ENCODE measurements at places on chromosomes 12 and 14.

DNA sequence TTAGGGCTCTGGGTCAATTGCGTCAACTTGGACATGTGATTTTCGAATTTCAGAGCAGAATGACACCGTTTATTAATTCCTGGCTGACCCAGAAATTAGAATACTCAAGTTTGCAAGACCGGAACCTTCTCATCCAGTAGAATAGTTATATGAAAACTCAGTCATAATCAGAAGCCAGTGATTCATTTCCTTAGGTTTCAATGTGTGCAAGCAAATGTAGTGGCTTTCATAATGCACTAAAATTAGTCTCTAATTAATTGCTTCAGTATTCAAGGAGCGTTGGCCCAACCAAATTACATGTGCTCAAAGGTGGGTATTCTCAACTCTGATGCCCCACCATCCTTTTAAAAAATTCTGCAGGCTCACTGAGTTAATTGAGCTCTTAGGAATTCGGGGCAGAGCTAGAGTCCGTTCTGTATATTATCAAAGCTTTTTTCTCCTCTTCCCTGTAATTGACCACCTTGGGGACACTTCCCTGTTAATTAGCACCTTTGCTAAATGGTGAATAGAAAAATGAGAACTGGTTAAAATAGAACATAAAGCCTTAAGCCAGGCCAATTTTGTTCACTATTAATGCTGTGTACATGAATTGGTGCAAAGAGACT is 55.4 kb downstream of the DAO start:
- no peak for DNase-seq

DNA sequence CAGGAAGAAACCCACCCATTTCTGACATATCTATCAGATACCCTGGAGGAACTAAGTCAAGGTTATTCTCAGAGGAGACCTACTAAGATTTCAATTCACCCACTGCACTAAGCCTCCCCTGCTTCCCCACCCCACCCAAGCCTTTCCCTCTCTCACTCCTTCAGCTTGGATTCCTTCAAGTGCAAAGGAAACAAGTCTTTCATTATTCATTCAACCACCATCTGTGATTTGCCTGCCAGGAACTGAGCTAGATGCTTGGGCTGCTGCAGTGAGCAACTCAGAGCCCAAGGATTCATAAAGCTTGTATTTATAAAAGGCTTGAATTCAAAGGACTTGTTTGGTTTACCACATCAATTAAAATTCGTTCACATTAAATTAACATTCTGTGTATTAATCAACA is 161.3 kb downstream of the GXYLT1 start:
- no peak for DNase-seq

GRCh38 chr12:106645074-106645421 is 62.2 kb downstream of the RFX4 start:
- no peak for DNase-seq

GRCh38 chr12:18145924-18146323 is 55.9 kb upstream of the RERGL start:
- no peak for DNase-seq

GRCh38 chr12:11885261-11886038 is 185.3 kb upstream of the BCL2L14 start:
- no peak for DNase-seq

DNA sequence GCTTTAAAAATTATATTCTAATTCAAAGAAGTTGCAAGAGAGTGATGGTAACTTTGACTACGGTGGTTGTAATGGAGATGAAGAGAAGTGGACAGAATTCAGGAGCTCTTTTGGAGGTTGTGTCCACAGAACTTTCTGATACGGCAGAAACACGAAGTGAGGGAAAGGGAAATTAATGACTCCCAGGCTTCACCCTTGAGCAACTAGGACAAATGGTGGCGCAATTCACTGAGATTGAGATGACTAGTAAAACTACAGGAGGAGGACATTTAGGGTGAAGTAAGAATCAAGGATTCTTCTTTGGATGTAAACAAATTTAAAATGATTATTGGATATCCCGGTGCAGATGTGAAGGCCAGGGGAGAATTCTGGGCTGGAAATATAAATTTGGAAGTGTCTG is 212.6 kb downstream of the PTPRO start:
- no peak for DNase-seq

DNA sequence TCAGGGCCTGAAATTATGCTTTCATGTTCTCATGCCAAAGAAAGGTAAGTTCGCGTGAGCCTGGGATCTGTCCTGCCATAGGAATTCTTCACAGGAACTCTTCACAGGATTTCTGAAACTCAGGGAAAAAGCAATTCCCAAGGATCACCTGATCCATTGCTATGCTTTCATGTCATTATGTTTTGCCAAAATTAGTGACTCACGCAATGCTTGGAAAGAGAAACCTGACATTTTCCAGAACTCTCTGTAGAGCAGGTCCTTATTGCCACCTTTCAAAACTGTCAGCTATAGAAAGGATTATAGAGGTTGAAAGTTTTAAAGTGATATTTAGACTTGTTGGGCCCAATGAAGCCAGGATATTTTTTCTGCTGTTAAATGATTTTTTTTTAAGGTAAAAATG is 6.3 kb upstream of the KCNJ8 start:
- DNase-seq = no peak

DNA sequence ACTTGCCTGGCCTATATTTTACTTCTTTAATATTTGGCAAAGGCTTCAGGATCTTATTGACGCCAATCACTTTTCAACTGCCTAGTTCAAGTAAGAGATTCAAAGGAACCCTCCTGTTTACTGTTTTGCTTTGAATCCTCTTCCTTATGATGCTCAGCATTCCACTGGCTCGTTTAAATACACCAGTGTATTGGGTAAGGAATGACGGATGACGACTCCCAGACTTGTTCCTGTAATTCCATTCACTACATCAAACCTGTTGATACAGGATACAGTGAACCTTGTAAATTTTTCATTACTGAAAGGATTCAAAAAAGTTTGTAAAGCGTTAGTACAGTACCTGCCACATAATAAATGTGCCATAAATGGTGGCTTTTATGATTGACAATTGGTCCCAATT is 1.7 kb upstream of the SYCP3 start:
- DNase-seq = no peak

DNA sequence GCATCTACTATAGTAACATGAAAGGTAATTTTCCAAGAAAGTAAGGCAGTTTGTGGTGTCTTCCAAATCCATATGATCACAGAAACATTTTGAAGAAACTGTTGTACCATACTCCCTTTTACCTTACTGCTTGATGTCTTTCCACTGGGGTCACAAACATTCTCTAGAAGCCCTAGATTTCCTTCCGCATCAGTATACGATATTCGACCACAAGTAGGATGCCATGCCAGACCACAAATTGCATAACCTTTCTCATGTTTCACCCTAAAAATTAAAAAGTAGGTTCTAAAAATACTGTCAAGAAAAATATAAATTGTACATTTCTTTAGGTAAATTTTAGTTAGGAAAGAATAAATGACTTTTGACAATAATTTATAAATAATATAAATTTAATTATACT is 26.5 kb downstream of the WDHD1 start:
- DNase-seq = no peak

DNA sequence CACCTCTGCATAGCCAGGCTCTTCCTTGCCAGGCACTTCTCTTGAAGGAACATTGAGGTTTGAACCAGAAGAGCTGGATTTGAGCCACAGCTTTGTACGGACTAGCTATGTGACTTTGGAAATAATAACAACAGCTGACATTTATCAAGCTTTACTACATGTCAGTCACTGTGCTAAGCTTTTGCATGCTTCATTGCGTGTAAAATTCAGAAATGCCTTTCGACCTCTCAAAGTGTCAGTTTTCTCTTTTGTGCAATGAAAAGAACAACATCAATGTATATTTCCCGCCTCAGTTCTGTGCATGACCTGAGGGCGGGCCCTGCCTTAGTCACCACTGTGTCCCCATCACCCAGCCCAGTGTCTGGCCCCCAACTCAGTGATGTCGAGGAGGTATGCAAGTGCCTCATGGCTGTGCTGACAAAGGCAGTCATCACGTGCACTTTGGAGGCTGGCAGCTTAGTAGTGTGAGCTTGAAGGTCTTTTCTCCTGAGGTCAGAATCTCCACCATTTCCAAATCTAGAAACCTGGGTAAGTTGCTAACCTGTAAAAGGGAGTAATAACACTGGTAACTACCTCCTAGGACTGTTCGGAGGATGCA is 17.9 kb upstream of the AQP2 start:
- DNase-seq = no peak

DNA sequence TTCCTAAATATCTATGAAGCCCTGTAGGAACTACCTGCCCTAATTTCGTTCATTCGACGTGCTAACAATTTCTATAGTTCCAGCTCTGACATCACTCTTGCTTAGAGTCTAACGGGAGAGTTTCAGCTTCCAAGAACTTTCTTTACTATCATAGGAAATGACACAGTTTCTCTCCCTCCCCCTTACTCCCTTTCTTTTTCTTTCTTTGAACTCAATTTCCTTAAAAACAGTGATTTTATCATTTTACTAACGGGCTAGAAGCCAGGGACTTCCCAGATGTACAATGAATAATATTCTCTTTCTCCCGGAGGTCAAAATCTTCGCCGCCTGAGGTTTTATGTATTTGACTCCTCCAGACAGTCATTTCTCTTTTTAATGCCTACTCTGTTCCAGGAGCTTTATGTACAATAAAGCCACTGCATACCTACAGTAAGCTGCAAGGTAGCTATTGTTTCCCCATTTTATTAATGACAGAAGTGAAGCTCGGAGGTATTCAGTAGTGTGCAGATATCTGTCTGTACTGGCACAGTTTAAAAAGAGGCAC is 15.7 kb downstream of the SMCO2 start:
- DNase-seq = no peak

GRCh38 chr12:26317942-26318575 is 122.7 kb downstream of the SSPN start:
- DNase-seq = no peak

- DNase-seq = no peak
Observed at GRCh38 chr14:71529848-71530247, 402.4 kb upstream of the RGS6 start.

DNA sequence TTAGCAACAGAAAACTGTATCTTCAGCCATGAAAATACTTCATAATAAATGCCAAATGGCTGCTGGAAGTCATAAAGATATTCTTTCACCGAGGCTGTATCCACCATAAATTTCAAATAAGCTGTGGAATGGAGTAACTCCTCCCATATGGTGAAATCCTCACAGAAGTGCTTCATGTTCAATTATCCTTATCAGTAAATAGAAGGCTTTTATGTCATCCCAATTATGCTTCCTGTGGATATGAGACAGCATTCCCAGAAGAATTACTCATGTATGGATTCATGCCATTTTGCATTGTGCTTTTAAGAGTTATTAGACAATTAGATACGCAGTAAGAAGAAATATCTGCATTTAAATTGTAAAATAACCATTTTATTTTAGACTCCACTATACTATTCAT is 99.0 kb downstream of the RTN1 start:
- DNase-seq = no peak

DNA sequence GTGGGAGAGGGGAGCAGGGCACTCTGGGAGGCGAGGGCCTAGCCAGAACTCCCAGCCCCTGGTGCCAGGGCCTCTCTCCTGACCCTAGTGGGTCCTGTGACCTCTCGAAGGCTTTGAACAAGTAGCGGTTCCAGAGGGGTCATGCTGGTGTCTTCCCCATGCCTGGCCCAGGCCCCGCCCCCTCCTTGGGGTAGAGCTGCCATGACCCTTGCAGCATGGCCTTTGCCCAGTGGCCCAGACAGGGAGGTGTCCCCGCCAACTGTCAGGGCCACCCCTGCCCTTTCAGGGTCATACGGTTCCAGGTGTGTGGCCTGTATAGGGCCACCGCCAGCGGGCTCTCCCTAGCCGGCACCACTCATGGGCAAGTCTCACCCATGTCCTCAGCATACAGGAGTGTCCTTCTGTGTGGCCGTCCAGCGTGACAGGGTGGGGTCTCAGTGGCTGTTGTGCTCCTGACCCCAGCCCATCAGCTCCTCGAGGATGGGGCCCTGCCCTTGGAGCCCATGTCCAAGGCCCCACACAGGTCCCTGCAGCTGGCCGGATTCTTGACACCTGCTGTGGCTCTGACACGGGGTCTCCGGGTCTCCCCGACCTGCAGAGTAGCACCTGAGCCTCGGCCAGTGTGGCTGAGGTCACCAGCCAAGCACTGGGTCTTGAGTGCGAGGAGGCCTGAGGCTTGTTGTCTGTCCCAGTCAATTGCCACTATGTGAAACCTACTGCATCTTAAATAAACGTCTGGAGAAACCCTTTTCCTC is 34.6 kb downstream of the PACS2 start:
- DNase-seq = no peak

DNA sequence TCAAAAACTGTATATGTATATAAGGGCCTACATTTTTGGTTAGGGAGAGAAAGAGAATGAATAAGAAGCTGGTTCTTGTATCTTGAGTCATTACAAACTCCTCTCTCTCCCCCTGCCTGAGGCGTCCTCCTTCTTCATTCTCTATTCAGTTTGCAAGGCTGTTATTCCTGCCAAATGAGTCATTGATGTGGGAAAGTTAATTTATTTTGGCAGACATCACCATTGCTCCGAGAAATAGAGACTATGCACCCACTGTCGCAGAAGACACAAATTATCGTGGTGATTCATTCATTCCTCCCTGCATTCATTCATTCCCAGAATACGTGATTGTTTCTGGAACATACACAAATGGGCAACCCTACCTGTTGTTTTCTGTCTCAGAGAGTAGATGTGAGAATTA is 112.5 kb upstream of the MED13L start:
- no peak for DNase-seq

- DNase-seq = no peak
Observed at GRCh38 chr12:89347325-89347829, 4.9 kb downstream of the DUSP6 start.

- no peak for DNase-seq
Observed at GRCh38 chr12:95136598-95136997, 63.2 kb upstream of the NR2C1 start.

GRCh38 chr12:116821291-116821690 is 60.0 kb downstream of the HRK start:
- no peak for DNase-seq

GRCh38 chr12:76037130-76038103 is 5.8 kb upstream of the PHLDA1 start:
- peak; percentile 27 for DNase-seq

DNA sequence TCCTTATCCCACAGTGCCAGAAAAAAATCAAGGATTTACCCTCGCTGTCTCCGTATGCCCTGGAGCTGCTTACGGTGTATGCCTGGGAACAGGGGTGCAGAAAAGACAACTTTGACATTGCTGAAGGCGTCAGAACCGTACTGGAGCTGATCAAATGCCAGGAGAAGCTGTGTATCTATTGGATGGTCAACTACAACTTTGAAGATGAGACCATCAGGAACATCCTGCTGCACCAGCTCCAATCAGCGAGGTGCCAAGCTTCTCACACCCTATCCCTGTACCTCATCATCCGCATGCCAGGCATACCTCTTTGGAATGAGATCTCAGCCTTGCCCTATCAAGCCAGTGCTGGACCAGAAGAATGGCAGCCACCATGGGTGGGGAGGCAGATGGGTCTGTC is 19.2 kb downstream of the OAS2 start:
- DNase-seq = no peak

- no peak for DNase-seq
Observed at GRCh38 chr14:64265222-64265621, 28.9 kb downstream of the ESR2 start.

DNA sequence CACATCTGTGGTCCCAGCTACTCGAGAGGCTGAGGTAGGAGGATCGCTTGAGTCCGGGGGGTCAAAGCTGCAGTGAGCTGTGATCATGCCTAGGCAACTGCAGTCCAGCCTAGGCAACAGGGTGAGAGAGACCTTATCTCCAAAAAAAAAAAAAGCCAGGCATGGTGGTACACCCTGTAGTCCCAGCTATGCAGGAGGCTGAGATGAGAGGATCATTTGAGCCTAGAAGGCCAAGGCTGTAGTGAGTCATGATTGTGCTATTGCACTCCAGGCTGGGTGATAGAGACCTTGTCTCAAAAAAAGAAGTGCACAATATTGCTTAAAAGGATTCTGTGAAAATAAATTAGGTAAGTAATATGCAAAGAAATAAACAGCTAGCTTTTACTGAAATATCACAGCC is 17.0 kb downstream of the NAA25 start:
- DNase-seq = no peak

All from stimulated activated CD4-positive, alpha-beta T cell treated with anti-CD3 and anti-CD28 coated beads, Interleukin-2, amount 100 ng/mL, for 4 hours (primary cell).